ENCODE measurements at places on chromosomes 7 and 10. TPM values are rescaled to one million over a fixed set of nuclear protein-coding genes. Genes with fewer than 3 reads are reported as not detected.

DNA sequence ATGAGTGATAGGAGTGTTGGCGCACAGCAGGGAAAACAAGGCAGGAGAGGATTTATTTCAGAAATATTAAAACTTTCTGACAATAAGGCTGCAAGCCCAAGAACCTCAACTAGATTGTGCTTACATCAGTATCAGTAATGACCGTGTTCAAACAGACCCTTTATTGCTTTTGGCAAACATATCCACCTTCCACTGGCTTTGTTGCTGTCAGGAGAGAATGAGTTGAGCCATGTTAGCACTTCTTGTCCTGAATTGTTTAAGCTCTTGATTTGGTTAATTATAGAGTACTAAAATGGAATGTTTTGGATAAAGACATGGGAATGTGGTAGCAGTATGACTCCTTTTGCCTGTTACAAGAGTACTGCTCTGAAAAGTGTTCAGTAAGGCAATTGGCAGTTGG lies 3.8 kb downstream of the AHCYL2 start:
- no peak for DNase-seq

GRCh38 chr7:100691676-100692577 lies 2.1 kb downstream of the GIGYF1 start:
- DNase-seq: peak; percentile 78

DNA sequence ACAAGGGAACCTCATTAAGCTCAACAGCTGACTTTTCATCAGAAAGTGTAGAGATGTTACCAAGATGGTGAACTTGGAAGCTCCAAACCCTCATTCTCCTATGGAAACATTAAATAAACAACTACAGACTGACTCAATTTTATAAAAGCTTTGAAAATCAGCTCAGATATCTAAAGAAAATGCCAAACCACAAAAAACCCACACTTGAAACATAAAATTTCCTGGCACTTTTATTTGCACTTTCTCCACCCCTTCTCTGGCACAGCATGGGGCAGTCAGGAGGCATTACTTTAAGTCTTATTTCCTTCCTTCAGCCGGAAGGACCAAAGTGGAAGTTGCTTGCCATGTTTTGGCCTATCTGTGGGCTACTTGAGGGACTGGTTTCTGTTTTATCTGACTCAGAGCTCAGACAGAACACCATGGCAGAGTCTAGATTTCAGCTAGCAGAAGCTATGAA lies 114.7 kb downstream of the ODAD2 start:
- no peak for DNase-seq

GRCh38 chr7:44977304-44977958 lies 1.4 kb downstream of the MYO1G start:
- peak; percentile 37 for DNase-seq

DNA sequence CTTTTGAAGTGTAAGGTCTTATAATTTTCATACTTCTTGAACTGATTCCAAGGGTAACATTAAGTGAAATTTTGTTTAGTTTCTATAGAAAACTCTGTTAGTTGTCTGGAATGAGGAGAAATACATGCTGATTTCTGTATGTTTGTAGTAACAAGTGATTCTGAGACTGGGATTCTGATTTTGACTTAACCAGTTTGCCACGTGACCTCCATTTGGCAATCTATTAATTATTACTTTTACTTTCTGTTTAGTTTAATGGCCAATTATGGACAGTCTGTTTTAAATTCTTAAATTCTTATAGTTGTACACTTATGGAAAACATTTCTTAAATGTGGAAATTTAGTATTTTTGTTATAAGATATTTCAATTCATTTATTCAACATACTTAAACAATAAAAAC lies 163.1 kb downstream of the ADK start:
- DNase-seq: no peak

GRCh38 chr10:7611909-7612308 lies 54.9 kb downstream of the ITIH5 start:
- no peak for DNase-seq

GRCh38 chr10:36066102-36066501 lies 424.0 kb upstream of the FZD8 start:
- DNase-seq: peak; percentile 39

- no peak for DNase-seq
Measured at GRCh38 chr10:15504101-15504840, 133.2 kb upstream of the FAM171A1 start.

- DNase-seq: no peak
Measured at GRCh38 chr10:53749439-53749838, 976.9 kb upstream of the MBL2 start.

DNA sequence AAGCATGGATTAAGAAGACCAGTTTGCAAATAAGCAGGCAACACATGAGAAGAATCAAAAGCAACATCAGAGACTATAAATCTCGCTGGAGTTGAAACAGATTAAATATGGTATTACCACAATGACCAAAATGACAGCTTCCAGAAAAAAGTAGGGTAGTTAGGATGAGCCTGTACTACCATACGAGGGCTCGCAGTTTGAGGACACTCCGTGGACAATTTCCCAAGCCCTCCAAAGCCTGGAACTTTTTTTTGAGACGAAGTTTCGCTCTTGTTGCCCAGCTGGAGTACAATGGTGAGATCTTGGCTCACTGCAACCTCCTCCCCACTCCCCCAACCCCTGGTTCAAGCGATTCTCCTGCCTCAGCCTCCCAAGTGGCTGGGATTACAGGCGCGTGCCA lies 1.0 kb downstream of the LRRC17 start:
- DNase-seq: no peak

GRCh38 chr7:141785706-141786552 lies 4.1 kb upstream of the TAS2R5 start:
- DNase-seq: no peak

GRCh38 chr10:17425584-17426262 lies 28.7 kb downstream of the ST8SIA6 start:
- DNase-seq: no peak

DNA sequence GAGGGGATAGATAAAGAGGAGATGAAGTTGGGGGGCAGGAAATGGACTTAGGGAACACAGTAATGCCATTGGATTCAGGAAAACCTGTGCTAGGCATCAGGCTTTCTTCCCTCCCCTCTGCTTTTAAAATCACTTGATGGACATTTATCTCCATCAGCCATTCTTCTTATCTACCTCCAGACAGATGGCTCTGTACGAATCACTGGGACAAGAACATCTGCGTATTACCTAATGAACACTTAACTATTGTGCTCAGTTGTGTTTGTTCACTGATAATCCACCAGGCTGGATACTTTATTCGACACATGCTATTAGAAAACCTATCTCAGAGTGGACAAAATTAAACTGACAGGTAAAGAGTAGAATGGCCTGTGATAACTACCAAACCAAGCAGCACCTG lies 40.0 kb downstream of the TNKS2 start:
- no peak for DNase-seq

GRCh38 chr10:122565766-122566206 lies 5.2 kb downstream of the DMBT1 start:
- peak; percentile 83 for DNase-seq

- DNase-seq: no peak
Measured at GRCh38 chr10:114387784-114388183, 16.5 kb downstream of the AFAP1L2 start.

DNA sequence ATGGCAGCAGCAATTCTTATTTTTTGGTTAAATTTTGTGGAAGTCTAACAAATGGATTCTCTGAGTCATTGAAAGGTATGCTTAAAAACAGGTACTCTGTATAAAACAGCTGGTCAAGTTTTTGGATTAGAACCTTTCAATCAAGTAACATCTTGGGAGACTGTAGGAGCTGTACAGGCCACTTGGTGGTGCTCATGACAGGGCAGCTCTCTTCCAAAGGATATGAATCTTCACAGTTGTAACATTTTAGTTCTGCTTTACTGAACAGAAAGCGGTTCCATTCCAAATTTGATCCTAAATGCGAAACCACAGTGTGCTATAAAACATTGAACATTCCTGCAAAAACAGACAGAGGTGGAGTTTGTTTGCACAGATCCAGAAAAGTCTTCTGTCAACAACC lies 44.5 kb upstream of the AGR3 start:
- no peak for DNase-seq

DNA sequence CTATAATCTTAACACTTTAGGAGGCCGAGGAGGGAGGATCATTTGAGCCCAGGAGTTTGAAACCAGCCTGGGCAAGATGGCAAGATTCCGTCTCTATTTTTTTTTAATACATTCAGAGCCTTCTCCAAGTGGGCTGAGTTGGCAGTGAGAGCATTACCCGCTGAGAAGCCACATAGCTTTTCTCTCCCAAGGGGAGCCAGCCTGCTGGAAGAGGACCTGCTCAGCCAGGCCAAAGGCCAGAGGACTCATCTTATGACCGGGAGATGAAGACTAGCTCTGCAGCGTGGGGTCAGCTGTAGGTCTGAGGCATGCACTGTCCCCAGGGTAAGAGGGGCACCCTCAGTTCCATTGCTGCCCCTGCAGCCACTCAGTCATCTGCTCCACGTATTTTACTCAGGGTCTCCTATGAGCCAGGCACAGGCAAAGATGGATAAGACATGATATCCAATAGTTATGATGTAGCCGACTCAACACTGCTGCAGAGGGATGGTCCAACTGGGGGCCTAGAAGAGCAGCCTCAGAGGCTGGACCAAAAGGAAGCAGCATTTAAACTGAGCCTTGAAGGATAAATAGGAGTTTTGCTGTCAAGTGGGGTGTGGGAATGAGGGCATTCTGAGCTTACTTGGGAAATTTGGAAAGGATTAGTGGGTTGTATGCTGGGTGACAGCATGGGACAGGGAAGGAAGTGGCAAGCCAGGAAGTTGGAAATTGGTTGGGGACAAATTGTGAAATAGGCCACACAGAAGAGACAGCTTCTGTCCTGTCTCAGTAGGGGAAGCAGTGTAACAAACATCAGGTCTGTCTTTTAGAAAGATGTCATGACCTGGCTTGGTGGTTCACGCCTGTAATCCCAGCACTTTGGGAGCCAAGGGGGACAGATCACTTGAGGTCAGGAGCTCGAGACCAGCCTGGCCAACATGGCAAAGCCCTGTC lies 1.6 kb upstream of the MARVELD1 start:
- no peak for DNase-seq

DNA sequence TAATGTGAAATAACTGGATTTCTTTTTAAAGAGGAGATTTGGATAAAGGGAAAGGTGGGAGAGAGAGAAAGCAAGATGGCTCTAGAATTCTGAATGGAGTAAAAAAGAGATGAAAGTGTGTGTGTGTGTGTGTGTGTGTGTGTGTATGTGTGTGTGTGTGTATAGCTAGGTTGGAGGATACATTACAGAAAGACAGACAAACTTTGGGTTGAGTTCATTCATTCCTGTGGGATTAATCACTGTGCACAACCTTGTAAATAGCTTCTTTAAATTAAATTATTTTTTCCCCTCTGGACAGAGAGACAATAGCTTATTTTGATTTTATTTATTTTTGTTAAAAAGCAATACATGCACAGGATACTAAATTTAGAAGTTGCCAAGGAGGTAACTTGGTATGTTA lies 7.5 kb downstream of the ASB4 start:
- DNase-seq: no peak

DNA sequence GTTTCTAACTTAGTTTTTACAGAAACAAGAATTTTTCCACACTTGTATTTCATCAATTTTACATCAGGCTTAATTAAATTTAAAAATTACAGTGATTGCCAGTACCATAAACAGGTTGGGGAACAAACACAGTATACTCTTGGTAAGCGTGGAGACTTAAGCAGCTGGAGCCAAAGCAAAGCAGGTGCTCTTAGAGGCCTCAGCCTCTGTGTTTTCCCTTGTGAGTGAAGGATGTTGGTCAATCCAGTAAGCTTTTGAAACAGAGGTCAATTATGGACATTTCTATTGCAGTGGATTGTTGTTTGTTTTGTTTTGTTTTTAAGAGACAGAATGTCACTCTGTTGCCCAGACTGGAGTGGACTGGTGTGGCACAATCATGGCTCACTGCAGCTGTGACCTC lies 100.6 kb upstream of the CELF2 start:
- no peak for DNase-seq

GRCh38 chr7:19377611-19378344 lies 232.6 kb upstream of the FERD3L start:
- no peak for DNase-seq

DNA sequence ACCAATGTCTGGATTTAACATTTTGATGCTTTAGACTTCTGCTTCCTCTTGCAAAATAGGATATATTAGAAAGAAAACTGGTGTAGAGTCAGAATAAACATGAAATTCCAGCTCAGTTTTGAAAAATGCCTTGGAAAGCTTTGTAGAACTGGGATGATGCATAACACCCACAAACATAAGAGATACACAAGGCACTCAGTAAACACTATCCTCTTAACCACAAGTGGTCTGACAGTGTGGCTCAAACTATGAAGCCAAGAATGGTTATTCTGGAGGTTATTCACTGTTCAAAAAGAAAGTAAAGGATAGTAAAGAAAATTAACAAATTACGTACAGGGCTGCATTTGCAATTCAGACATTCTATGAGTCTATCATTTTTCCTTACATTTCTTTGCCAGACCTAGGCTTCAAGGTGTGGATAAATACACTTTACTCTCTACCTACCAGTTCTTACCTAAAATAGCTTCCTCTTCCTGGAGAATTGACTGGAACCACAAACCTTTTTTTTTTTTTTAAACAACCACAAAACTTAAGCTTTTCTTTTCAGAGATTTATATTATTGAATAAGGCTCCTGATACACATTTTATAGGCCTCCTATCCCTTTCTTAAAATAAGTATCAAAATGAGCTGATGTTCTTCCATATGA lies 9.0 kb upstream of the RSBN1L start:
- no peak for DNase-seq

GRCh38 chr7:134431815-134432214 lies 27.1 kb downstream of the AKR1B1 start:
- DNase-seq: no peak

The STEAP1 gene
- total RNA-seq: 15.3 TPM

The THSD7A gene
- 5.1 TPM for total RNA-seq

The TRUB1 gene
- total RNA-seq: 10.2 TPM

The CLDN4 gene
- 229 TPM for total RNA-seq

The SLC26A5 gene
- 3.1 TPM for total RNA-seq

The CC2D2B gene
- total RNA-seq: 0.94 TPM

The FHIP2A gene
- total RNA-seq: 27.2 TPM

The IFIT1B gene
- not detected for total RNA-seq

The ZNF853 gene
- 6.6 TPM for total RNA-seq

The HOXA4 gene
- total RNA-seq: 3.9 TPM

The PLCE1 gene
- 10.3 TPM for total RNA-seq

The CHAT gene
- total RNA-seq: not detected
